ENCODE measurements at places on chromosomes 2 and 18.
A peak's percentile ranks its signal among the peaks of the same experiment; 100 is the strongest.

DNA sequence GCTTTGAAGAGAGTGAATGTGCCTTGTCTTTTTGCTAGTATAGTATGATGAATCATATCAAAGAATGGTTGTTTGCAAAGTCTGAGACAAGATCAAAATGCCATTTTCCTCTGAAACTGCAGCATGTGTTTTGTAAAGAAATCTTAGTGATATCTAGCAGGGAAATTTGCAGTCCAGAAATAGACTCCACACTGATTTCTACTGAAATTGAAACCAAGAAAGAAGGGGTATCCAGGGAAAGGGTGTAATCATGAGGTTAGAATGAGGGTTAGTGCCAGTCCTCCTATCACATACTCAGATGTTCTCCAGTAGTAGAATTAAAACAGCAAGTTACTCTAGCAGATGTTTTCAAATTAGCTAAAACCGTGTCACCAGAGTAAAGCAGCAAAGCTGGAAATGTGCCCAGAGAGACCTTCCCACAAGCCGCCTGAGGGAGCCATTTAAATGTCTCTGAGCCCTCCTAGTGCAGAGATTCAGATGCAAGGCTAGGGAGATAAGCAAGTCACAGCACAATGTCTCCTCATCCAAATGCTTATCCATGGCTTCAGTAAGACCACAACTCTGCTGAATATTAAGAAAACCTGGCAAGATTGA, 4.9 kb downstream of the DLGAP1 start:
- DNase-seq: no peak

GRCh38 chr2:4381049-4381448, 677.7 kb downstream of the DCDC2C start:
- no peak for DNase-seq

- DNase-seq: no peak
Observed at GRCh38 chr2:40085786-40086185, 306.7 kb upstream of the THUMPD2 start.

GRCh38 chr2:221791844-221792243, 219.7 kb upstream of the EPHA4 start:
- no peak for DNase-seq

- no peak for DNase-seq
Observed at GRCh38 chr2:134815741-134816140, 22.7 kb upstream of the ACMSD start.

- DNase-seq: no peak
Observed at GRCh38 chr2:190972846-190973245, 41.1 kb downstream of the STAT1 start.

DNA sequence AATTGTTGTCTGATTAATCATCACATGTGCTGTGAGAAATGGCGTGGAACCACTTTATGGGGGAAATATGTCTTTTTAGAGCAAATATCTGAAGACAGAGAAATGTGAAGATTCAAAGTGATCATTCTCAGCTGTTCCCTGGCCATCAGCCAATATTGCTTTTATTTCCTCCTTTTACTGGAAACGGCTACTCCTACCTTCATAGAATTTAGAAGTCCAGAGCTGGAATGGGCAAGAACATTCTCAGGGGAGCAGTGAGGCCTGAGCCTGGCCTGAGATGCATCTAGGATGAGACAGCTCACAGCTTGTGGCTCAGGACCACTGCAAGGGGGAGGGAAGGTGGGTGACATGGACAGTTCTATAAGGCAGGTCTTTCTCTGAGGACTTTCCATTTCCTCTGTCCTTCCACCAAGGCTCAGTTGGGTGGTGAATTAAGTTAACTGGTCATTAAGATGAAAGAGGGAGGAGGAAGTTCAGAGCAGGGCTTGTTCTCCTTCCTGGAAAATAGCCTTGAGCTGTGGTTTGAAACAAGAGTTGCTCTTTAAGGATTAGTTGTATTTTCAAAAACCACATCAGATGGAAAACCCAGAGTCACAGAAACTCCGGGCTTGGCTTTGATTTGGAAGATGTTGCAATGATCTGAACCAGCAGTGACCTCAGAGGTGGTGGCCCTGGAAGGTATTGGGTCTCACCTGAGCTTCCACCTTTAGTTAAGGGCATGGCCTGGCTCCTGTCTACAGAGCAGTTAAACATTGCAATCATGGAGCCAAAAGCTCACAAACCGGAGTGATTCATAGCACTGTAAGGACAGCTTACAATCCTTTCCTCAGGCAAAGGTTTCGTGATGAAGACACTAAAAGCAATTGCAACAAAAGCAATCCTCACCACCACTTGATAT, 144.3 kb downstream of the VAPA start:
- no peak for DNase-seq

DNA sequence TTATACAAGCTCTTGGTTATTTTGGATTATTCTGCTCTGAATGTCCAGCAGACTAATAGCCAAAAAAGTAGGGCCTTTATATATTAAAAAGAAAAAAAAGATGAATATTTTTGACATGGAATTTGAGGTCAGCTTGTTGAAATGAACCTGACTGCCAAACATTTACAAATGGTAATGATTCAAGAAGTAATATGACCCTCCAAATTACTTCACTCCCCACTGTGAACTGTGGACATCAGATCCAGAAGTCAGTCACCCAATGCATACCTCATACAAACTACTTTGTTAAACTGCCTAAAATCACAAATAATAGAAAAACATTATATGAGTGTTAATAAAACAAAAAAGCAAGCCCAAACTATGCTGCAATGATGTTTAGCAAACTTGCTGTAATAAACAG, 10.0 kb downstream of the EPG5 start:
- no peak for DNase-seq

DNA sequence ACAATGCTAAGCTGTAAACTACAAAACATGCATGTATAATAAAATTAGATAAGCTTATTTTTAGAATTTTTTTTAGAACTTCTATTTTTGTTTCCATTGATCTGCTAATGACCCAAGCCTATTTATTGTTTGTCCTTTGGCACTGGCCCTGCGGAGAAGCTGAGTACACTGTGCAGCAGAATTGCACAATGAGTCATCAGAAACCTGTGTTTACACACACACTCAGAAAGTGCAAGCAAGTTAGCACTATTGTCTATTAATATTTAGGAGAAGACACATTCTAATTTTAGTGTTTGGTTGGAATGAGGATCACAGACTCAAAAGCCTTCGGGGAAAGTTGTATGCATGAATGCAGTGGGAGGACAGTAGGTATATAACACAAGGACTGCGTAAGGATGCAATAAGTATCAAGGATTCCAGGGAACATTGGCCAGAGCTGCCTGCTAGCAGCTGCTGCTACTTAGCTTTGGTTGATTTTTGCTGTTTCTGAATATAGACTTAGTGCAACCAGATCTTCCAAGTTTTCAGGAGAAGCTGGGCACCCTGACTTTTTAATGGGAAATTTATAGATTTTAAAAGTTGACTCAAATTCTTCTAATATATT, 128.2 kb downstream of the KCNH7 start:
- DNase-seq: no peak

GRCh38 chr2:190303647-190304046, 16.0 kb downstream of the HIBCH start:
- no peak for DNase-seq

- no peak for DNase-seq
Observed at GRCh38 chr18:49616618-49617328, 54.9 kb downstream of the LIPG start.

DNA sequence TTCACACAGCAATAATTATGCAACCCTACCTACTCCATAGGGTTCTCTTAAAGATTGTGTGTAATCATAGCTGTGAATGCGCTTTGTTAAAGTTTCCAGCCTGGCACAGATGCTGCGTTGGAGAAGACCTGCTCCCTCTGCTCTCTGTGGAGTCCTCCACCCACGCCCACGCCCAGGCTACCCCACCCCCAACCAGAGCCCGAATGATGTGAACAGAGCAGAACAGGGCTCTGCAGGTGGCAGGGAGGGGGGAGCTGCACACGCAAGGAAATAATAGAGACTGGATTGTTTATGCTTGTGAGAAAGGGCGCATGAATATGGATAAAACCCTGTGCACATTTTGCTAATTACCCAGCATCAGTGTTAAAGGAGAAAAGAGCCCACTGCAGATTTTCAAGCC, 447.5 kb downstream of the BCL11A start:
- no peak for DNase-seq

DNA sequence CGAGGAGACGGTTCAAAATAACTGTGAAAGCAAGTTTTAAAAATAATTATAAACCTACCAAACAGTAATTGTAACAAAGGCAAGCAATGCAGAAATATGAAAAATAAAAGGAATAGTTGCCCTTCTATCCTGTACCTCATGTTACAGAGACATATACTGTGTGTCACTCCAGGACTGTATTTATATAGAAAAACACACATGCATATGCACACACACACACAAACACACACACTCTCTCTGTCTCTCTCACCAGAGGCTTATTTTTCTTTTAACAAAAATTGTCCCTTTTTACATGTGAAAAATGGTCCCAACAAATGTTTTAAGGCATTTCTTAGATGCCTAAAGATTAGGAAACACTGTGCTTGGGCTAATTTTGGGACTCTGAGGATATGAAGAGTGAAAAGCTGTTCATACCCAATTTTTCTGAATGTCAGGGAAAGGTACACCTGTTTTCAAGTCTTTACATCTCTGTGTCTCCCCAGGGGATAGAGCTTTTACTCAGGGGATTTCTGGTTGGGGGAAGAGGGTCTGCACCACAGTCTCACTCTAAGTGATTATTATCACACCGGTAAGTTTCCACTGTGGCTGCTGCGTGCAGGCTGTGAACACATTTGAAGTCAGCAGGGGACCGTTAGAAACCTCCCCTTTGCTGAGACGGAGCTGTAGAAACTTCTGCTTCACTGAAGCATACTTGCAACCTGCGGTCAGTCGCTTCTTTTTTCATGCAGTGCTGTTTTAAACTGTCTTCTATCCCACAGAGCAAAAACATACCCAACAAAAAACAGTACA, 51.4 kb upstream of the SPAG16 start:
- peak; percentile 15 for DNase-seq

DNA sequence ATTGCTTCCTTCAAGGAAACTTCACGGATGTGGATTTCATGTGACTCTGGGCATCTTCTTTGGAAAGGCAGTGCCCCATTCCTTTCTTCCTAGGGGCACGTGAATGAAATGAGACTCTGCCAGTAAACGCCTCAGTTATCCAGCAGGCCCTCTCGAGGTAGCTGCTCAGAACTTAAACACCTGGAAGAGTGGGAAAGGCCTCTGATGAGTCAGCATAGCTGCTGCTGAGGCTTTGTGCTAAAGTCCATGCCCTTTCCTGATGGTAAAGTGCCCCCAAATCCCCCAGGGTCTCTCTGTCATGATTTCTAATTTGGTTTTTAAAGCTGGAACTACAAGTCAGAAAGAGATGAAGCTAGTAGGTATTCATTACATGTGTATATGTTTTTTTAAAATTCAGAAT, 3.8 kb downstream of the SLC1A4 start:
- no peak for DNase-seq

- DNase-seq: no peak
Observed at GRCh38 chr2:185484602-185485001, 254.0 kb upstream of the FSIP2 start.

DNA sequence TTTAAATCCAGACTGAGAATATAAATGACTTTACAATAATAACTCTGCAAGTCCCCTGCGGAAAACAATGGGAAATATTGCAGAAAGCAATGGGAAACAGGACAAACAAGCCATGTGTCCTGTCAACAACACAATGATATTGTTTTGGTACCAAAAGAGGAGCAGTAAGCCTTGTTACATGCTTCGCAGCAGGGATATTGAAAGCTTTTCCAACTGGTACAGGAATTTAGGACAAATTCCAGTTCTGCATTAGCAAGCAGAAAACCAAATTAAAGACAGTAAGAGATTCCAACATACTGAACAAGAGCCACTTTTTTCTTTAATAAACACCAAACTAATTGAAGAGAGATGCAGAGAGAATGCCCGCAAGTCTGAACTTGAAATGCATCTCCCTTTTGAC, 30.0 kb downstream of the FRZB start:
- DNase-seq: no peak

DNA sequence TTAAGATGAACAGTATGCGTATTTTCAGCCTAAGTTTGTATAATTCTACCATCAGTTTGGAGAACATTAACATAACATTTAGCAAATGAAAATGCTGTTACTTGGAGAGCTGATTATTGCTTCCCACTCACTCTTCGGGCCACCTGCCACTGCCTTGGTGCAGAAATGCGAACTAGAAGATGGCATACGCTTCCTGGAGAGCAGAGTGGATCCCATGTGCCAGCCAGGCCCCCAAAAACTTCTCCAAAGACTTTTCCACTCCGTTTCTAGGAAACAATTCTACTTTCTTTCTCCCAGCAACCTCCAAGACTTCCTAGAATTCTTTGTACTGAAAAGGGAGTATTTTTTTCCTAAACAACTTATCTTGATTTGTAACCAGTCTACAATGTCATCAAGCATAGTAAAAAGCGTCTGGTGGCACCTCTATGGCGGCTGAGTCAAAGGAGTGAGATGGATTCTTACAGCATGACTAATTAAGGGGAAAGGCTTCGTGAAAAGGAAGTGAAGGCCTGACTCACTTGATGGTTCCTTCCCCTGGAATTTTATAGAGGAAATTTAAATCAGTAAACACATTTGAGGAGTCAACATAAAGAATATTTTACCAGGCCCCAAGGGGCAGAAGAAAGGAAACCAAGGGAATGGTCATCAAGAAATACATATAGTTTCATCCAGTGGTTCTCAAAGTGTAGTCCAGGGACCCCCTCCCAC, 36.6 kb downstream of the FEZ2 start:
- no peak for DNase-seq

- DNase-seq: no peak
Observed at GRCh38 chr18:23135550-23136325, 453 bp downstream of the CABLES1 start.

DNA sequence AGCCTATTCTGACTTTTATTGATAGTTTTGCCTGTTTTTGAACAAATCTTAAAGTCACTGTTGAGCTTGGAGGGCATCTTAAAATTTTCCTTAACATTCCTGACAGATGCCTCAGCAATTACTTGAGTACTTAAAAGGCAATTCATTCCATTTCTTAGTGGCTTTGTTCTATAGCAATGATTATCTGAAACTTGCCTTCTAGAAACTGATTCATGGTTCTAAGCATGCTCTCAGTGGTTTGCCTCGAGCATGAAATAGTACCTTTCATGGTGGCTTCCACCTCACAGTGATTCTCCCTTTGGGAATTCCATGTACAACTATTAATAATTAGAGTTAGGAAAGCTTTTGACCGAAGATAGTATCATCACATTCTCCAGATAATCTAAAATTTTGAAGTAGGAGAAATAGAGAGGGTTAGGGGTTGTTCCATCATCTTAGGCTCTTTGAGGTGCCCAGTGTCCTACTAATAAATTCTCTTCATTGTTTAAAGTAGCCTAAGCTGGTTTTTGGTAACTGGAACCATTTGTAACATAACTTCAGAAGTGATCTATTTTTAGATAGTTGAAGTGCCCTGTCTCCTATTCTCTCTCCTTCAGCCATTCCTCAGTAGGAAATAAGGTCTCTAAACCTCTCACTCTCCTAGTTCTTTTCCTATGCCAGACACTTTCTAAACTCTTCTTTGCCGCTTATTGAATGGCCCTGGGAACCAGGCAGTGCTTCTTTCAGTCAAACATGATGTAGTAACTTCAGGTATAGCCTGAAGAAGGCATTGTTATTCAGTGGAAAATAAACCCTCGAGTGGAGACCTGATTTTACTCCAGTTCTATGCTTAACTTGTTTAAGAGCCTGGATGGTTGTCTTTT, 156.1 kb downstream of the HAUS1 start:
- no peak for DNase-seq
